Activated naive CD8-positive, alpha-beta T cell treated with anti-CD3 and anti-CD28 coated beads, Interleukin-2, amount 10 ng/mL, durations not matched to agents 7 days and 5 days (primary cell): ENCODE measurements at places on chromosomes 1 and 21.
A peak's percentile ranks its signal among the peaks of the same experiment; 100 is the strongest.

DNA sequence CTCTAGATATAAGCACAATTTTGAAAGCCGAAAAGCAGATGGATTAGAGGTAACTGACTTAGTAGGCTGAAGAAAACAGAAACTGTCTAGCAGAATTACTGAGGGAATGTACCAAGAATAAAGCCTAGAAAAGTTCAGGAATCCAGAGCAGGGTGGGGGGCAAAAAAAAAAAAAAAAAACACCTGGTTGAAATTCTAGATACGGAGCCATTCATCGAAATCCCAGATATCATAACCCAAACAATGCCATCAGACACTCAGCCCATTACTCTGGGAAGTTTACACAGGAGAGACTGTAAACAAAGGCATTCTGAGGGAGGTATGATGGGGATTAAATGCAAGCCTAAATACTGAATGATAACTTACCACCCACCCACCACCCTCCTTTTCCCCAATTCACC is 45.6 kb downstream of the ENAH start:
- H3K27ac ChIP-seq, result no peak overlapping the region
- no peak for DNase-seq
- H3K4me3 ChIP-seq, result no peak overlapping the region
- no peaks in the 10 kb centered on the region for H3K36me3 ChIP-seq
- H3K4me1 ChIP-seq, result no peaks in the 10 kb centered on the region
- peaks cover 2% of the 10 kb centered on the region for H3K27me3 ChIP-seq

DNA sequence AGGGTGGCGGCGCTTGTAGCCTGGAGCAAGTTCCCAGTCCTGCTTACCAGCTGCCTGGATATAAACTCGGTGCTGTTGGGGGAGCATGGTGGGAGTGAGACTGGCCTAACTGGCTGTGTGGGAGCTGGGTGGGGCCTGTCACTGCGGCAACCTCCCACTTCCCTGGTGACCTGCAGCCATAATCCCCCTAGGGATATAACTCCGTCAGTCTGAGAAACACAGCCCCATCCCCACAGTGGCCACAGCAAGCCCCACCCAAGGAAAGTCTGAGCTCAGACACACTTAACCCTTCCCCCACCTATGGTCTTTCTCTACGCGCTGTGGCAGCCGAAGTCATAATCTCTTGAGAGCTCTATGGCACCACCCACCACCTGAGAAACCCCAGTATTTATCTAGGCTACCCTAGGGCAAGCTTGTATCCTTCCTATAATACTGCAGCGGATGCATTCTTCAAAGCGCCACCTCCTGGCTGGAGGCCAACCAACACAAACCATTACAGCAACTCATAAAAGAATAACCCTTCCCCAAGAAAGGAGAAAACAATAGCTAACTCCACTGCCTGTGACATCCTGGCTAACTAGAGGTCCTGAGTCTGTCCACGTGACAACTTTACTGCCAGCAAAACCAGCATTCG is 57.4 kb downstream of the ZNF648 start:
- H3K27me3 ChIP-seq, result peaks cover 2% of the 10 kb centered on the region
- H3K4me1 ChIP-seq, result no peaks in the 10 kb centered on the region
- no peak overlapping the region for H3K27ac ChIP-seq
- DNase-seq, result no peak
- H3K4me3 ChIP-seq, result no peak overlapping the region

- H3K4me1 ChIP-seq, result peaks cover 16% of the 10 kb centered on the region
- no peak overlapping the region for H3K27ac ChIP-seq
- DNase-seq, result no peak
Observed at GRCh38 chr1:31763671-31764311, 349 bp downstream of the ADGRB2 start.

DNA sequence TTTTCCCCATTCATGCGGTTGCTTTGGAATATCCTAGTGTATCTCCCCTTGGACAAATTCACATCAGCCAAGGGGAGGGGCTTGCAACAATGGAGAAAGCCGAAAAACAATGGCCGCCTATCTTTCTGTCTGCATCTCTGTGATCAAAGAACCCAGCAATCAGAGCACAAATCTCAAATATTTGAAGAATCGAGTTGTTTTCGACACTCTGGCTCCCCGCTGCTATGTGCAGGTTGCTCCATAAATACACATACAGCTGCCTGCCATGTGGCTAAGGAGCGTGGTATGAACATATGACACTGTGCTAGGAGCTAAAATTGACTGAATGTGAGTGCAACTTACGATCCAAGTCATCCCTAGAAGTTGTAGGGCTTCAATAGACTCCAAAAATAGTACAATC is 8.5 kb downstream of the CFHR4 start:
- no peaks in the 10 kb centered on the region for H3K4me1 ChIP-seq
- no peaks in the 10 kb centered on the region for H3K36me3 ChIP-seq
- H3K4me3 ChIP-seq, result no peak overlapping the region

- H3K36me3 ChIP-seq, result peaks cover 27% of the 10 kb centered on the region
- H3K27ac ChIP-seq, result no peak overlapping the region
- H3K27me3 ChIP-seq, result no peaks in the 10 kb centered on the region
Observed at GRCh38 chr1:39360731-39361130, 130.7 kb upstream of the BMP8A start.

GRCh38 chr1:89065079-89065868 is at the start of gene GBP1:
TSS of gene GBP1 (minus strand) at chr1:89065208. CDS start at chr1:89063234, 1,974 bp downstream.
- no peak for DNase-seq
- H3K4me1 ChIP-seq, result peaks cover 45% of the 10 kb centered on the region
- peaks cover 41% of the 10 kb centered on the region for H3K36me3 ChIP-seq
- peak within 1 kb of the TSS; percentile 94 for H3K27ac ChIP-seq
- peak within 1 kb of the TSS; percentile 92 for H3K4me3 ChIP-seq

GRCh38 chr1:43441166-43441893 is 12.4 kb downstream of the HYI start:
- no peak for DNase-seq
- H3K27ac ChIP-seq, result no peak overlapping the region
- no peaks in the 10 kb centered on the region for H3K27me3 ChIP-seq
- H3K4me1 ChIP-seq, result no peaks in the 10 kb centered on the region
- no peak overlapping the region for H3K4me3 ChIP-seq

DNA sequence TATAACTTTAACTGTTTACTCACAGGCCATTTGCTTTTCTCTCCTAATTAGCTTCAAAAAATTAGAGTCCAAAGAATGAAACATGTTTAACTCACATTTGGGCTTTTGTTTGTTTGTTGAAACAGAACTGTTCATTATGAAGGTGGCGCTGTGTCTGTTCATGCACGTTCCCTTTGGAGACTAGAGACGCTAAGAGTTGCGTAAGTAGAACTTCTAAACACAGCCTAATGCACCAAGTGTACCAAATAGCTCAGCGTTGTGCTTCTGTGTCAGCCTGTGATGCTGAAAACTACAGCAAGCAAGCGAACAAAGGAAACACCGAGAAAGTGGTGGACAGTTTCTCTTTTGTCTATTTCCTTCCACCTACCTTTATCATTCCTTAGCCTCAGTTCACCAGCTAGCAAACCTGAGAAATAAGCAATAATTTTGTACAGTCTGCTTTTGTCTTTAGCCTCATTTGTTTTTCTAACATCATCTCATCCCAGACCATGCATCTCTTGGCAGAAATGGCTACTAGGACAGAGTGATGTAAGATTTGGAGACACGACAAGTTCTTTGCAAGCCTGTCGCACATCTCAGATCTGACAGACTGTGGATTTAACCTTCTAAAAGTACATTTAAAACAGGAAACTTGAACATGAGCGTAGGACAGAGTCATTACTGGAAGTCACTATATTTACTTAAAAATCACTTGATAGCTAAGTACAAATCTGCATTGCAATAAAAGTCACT is 375.1 kb downstream of the RYR2 start:
- DNase-seq, result no peak
- no peak overlapping the region for H3K27ac ChIP-seq
- H3K4me3 ChIP-seq, result no peak overlapping the region

GRCh38 chr21:44253832-44254710 is 7.6 kb downstream of the DNMT3L start:
- no peak overlapping the region for H3K27ac ChIP-seq
- no peaks in the 10 kb centered on the region for H3K4me1 ChIP-seq

DNA sequence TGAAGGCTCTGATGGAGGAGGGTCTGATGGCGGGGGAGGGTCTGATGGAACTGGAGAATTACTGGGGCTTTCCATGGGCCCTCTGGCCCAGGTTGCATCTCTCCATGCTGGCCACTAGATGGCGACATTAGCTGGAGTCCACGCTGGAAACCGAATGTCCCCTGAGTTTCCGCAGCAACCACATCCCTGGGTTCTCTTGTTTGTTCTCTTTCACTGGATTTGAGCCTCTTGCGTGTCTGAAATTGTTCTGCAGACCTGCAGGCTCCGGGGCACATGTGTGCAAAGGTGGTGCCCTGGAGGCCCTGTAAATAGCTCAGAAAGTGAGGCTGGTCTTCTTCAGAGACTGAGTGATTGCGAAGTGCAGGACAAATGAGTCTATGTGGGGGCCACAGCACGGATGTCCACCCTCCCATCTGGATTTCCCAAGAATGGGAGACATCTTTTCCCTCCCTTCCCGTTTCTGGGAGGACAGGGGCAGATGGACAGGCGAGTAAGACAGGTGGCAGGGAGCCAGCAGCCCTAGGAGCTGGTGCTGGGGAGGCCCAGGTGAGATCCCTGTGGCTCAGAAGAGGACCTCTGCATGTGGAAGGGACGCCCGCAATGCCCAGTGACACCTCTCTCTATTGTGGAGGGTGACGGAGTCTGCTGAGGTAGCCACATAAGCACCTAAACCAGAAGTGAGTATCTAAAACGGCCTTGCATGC is 73.2 kb upstream of the ABCG1 start:
- peak; percentile 67 for DNase-seq
- H3K4me1 ChIP-seq, result peaks cover 8% of the 10 kb centered on the region
- peaks cover 3% of the 10 kb centered on the region for H3K27me3 ChIP-seq
- no peak overlapping the region for H3K4me3 ChIP-seq

GRCh38 chr1:12556368-12556930 is 61.6 kb downstream of the DHRS3 start:
- H3K4me1 ChIP-seq, result peaks cover 3% of the 10 kb centered on the region
- H3K27me3 ChIP-seq, result no peaks in the 10 kb centered on the region
- H3K4me3 ChIP-seq, result no peak overlapping the region
- no peak for DNase-seq

DNA sequence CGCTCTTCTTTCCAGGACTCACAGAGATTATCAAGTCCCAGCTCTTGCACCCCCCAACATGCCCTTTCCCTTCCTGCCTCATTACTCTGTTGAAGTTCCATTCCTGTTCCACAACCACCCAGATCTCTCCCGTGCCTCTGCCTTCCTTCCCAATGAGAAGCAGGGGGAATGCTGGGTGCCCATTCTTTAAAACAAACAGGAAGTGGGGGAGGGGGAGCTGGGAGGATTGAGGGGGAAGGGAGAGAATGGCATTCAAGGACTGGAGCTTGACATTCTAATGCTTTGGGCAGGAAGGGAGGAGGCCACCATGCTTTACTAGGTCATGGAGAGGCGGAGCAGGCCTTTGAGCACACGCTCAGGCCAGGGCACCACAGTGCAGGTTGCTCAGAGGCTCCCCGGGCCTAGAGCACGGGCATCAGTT is 150.3 kb upstream of the IRF2BP2 start:
- H3K4me3 ChIP-seq, result no peak overlapping the region
- no peak overlapping the region for H3K27ac ChIP-seq
- H3K27me3 ChIP-seq, result peaks cover 3% of the 10 kb centered on the region
- peaks cover 51% of the 10 kb centered on the region for H3K4me1 ChIP-seq
- H3K36me3 ChIP-seq, result peaks cover 1% of the 10 kb centered on the region

DNA sequence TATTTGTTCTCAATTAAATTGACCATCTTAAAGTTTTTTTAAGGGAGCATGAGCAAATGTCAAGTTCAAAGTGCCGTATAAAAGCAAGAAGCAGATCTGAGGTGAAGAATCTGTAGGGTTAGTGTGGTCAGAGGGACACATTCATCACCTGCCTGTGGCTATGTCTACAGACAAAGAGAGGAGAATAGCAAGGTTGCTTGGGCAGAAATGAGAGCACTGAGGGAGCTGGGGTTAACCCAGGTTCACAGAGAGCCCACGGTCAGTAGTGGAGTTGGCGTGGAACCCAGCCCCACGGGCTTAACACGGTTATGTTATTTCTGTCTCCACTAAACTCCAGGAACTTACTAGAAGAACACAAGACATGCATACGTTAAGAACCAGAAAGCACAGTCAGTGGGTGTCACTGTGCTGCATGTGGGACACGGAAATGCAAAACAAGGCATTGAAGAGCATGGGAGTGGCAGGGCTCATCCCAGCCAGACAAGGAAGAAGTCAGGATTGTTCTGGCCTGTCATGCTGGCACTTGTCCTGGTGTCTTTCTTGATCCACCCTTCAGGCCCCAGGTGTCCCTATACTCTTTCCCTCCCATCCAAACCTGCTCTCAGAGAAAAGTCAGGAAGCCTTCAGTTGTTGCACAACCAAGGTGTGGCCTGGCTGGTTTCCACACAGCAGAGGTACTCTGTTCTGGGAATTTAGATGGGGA is 95.5 kb upstream of the IVNS1ABP start:
- no peaks in the 10 kb centered on the region for H3K27me3 ChIP-seq
- H3K4me1 ChIP-seq, result peaks cover 32% of the 10 kb centered on the region
- peaks cover 40% of the 10 kb centered on the region for H3K36me3 ChIP-seq
- peak overlapping the region; percentile 60 for H3K27ac ChIP-seq

DNA sequence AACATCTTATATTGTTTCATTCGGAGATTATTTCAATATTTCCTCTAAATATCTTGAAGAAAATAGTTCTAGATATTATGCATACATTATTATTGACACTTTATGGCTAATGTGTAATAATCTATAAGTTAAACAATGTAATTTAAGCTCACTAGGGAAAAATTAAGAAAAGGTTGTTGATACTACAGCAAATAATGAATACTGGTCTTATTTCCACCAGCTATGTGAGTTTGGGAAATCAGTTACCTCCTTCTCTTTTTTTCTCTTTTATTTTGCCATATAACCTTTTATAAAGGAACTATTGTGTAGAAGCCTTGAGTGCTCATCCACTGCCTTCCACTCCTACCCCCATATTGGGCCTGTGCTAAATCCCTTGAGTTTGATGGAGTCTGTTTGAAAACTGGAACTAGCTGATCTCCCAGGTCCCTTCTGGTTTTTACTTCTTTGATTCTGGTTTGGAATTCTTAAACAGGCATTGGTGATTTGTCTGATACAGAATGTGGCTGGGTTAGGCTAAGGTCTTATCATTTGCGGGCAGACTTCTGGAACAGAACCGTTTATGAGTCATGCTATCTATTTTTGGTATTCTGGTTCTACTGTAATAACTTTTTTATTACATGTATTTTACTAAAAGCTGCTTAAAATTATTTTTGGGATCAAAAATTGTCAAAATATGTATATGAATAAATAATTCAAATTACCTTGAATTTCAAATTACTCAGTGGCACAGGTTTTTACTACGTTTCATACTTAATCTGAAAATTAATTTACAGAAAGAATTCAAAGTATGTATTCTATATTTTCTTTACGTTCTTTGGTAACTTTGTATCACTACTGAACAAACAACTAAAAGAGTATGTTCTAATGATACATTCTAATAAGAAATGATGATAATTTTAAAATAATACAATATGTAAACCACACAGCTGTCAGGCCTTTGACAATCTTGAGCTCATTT is 5.0 kb upstream of the CDC14A start:
- DNase-seq, result no peak
- no peaks in the 10 kb centered on the region for H3K36me3 ChIP-seq
- H3K27me3 ChIP-seq, result no peaks in the 10 kb centered on the region
- H3K4me1 ChIP-seq, result peaks cover 6% of the 10 kb centered on the region
- H3K27ac ChIP-seq, result no peak overlapping the region

- no peak overlapping the region for H3K4me3 ChIP-seq
- H3K27ac ChIP-seq, result no peak overlapping the region
- no peaks in the 10 kb centered on the region for H3K4me1 ChIP-seq
- H3K27me3 ChIP-seq, result no peaks in the 10 kb centered on the region
Observed at GRCh38 chr1:242602001-242602400, 77.5 kb upstream of the PLD5 start.
